Omental fat pad (tissue), 4 donors: ENCODE measurements at places on chromosomes 16 and 17.

DNA sequence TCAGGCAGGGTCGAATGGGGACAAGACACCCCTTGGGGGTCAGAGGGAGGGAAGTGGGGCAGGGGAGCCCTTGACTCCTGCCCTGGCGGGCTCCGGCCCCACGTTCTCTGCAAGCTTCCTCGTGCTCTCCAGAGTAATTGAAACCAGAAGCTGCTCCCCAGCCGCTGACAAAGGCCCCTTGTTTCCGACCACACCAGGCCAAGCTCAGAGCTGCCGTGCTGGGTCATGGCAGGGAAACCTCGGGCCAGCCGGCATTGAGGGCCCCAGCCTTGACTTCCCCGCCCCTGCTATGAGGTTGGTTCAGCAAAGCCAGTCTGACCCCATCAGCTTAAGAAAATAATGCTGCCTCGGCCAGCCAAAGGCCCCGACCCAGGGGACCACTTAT lies 43.3 kb downstream of the TIMM22 start:
- DNase-seq, result no peak

DNA sequence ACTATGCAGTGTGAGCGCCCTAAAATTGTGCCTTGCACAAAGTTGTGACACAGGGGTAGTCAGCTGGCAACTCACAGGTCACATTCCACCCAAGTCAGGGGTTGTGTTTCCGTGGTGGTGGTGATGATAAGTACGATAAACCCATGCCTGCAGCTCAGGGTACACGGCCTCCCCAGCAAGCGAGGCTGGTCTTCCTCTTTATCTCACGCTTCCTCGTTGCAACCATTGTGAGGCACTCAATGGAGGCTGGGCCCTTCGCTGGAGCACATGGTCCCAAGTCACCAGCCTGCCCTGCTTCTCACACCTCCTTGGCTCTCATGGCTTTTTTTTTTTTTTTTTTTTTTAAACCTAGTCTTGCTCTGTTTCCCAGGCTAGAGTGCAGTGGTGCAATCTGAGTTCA lies 307.5 kb downstream of the CPPED1 start:
- DNase-seq, result no peak

- no peak for DNase-seq
Measured at GRCh38 chr17:57340160-57340981, 84.0 kb downstream of the MSI2 start.

DNA sequence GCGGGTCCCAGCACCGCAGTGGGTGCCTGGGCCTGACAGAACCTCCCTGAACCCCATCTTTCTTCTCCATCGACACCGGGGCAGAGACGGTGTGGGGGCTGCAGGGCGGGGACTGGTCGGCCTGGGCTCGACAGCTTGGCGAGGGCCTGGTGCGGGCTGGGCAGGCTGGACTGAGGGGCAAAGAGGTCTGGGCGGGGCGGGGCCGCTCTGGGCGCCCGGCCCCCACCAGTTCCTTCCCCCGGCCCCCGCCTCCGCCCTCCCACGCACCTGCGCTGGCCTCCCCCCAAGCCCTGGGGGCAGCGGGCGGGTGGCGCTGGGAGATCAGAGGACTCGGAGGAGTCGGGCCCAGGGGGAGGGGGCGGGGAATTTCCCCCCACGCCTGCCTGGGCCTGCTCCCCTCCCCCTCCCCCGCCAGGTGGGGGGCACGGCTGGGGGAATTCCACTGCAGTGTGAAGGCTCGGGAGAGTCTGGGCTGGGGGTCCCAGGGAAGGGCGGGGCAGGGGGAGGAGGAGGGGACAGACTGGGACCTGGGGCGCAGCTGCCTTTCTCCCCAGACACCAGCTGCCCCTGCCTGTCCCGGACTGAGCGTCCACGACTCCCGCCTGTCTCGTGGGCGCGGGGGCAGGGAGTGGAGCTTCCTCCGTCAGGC lies 877 bp upstream of the KREMEN2 start:
- no peak for DNase-seq
